ENCODE measurements at places on chromosomes 4 and X.

DNA sequence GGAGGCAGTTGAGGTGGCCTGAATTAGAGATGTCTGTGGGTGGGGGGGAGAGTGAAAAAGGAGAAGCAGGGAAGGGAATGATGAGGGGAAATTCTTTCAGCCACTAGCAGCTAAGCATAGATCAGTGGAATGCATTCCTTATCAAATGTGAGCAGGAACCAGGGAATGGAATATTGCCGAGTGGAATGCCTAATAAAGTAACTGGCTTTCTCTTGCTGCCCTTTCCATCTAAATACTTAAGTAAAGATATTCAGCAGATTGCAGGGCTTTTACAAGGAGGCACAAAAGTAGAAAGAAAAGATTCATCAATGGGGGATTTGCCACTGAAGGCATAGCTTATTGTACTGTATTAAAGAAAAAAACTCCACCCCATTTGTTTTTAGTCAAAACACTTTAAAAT is 263.0 kb upstream of the RPS6KA3 start:
- DNase-seq: no peak

DNA sequence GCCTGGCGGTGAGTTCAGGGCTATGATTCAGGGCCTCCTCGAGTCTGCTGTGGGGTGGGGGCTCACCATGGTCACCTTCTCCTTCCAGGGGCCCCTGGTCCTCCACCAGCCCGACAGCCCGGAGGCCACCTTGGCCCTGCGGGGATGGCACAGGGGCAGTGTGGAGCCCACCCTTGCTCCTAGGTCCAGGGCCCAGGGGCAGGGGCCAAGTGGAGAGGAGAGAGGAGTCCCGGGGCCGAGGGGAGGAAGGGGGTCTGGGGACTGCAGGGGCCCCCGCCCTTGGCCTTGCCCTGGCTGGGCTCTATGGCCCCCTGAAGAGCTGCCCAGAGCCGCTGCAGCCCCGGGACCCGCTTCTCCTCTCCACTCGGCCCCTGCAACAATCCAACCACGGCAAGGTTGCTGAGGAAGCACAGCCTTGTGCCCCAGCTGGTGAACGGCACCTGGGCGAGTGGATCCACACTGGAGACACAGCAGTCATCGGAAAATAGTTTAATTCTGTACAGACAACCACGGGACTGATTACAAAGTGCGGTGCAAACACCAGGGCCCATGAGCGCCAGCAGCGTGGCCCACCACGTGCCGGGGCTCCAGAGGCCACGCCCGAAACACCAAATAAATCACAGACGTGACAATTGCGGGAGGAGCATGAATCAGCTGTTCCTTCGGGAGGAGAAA is 23.0 kb upstream of the CPLX1 start:
- DNase-seq: no peak

GRCh38 chrX:80876877-80877276 is 67.2 kb upstream of the BRWD3 start:
- DNase-seq: no peak

DNA sequence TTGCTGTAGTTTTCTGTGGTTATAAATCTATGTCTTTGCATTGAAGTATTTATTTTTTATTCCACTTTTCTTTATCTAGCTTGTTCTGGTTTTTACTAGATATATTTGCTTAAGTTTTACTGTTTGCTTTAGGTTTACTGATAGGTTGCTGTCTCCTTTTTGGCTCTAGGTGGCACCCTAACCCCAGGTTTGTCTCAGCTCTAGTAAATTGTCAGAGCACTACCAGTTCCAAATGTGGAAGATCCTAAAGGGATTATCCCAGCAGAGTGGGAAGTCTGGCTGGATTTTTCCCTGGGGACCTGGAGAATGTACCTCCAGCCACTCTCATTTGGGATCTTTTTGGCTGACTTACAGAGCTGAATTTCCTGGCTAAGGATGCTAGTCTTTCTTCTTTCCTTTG is 106.1 kb downstream of the PBDC1 start:
- peak; percentile 61 for DNase-seq

DNA sequence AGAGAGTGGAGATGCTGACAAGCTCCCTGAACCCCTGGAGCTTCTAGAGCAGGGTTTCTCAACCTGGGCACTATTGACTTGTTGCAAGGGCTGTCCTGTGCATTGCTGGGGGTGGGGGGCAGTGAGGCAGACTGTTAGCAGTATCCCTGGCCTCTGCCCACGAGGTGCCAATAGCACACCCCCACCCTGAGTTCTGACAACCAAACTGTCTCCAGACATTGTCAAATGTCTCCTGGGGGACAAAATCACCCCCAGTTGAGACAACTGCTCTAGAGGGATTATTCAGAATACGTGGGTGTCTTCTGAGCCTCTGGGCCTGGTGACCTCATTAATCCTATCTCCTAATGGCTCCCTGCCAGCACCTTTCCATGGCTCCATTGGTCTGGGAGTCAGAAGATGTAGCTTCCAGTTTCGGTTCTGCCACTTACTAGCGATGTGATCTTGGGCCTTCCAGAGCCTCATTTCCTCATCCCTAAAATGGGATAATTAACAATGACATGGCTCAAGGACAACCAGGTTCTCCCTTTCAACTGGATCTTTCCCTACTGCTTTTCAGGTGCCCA is 17.6 kb upstream of the PJA1 start:
- DNase-seq: no peak

GRCh38 chr4:1716065-1716945 is 4.2 kb upstream of the SLBP start:
- DNase-seq: no peak
